EH (cell line): ENCODE measurements at places on chromosomes 12 and 14.

- no peak for DNase-seq
Measured at GRCh38 chr14:99540196-99541032, 59.2 kb downstream of the CCNK start.

- DNase-seq: peak; percentile 63
Measured at GRCh38 chr12:52166672-52167071, 25.1 kb downstream of the KRT80 start.

- peak; percentile 78 for DNase-seq
Measured at GRCh38 chr14:105489542-105490266, 1.3 kb upstream of the TEDC1 start.

- DNase-seq: peak; percentile 30
Measured at GRCh38 chr12:128783129-128783574, 40.6 kb downstream of the SLC15A4 start.

- DNase-seq: no peak
Measured at GRCh38 chr14:89870316-89870715, 84.2 kb downstream of the EFCAB11 start.

DNA sequence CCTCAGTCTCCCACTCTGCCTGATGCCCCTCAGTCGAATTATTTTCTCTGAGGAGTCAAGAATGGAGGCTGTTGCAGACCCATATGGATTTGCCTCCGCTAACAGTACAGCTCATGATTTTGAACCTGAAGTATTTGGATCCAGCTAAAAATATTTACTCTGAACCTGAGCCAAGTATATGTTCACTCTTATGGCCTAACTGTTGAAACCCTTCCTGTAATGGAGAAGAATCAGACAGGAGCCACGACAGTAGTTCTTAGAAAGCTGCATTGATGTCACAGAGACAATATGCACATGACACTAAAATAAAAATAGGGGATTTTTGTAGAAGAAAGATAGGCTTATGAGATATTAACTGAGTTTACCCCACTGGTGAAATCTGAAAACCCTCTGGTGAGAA lies 1128.3 kb upstream of the FLRT2 start:
- DNase-seq: no peak

DNA sequence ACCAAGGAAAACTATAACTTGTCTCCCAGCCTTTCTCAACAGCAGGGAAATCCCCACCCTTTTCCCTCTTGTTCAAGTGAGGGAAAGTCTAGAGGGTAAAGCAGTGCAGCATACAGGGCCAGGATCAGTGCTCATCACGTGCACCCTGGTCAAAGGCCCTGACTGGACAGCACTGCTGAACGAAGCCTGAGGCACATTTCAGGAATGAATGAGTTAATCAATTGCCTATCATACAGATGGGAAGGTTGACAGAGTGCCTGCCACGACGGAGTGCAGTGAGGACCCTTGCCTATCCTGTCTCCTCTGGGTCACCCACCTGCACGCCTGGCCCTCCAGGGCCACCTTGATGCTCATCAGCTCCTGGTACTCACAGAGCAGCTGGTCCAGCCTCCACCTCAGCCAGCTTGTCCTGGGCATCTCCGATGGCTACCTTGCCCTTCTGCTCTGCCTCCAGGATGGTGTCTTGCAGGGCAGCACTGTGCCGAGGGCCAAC lies 11.7 kb upstream of the KRT73 start:
- DNase-seq: no peak

- DNase-seq: no peak
Measured at GRCh38 chr14:93709249-93709648, 79.0 kb downstream of the PRIMA1 start.

DNA sequence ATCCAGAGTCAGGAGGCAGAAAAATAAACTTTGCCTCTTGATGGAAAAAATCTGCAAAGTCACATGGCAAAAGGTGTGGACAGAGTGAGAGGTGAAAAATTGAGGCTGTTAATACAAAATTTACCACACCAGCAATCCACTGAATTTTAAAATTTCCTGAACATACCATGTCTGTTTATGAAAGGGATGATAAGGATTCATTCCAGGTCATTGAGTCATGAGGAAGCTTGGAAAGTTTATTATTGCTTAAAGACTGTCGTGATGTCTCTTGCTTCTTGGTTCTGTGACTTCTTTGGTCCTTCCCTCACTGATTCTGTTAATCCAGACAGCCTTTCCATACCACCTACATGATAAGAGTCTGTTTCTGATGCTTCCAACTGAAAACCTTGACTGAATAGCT lies 73.2 kb downstream of the TTC6 start:
- peak; percentile 74 for DNase-seq

DNA sequence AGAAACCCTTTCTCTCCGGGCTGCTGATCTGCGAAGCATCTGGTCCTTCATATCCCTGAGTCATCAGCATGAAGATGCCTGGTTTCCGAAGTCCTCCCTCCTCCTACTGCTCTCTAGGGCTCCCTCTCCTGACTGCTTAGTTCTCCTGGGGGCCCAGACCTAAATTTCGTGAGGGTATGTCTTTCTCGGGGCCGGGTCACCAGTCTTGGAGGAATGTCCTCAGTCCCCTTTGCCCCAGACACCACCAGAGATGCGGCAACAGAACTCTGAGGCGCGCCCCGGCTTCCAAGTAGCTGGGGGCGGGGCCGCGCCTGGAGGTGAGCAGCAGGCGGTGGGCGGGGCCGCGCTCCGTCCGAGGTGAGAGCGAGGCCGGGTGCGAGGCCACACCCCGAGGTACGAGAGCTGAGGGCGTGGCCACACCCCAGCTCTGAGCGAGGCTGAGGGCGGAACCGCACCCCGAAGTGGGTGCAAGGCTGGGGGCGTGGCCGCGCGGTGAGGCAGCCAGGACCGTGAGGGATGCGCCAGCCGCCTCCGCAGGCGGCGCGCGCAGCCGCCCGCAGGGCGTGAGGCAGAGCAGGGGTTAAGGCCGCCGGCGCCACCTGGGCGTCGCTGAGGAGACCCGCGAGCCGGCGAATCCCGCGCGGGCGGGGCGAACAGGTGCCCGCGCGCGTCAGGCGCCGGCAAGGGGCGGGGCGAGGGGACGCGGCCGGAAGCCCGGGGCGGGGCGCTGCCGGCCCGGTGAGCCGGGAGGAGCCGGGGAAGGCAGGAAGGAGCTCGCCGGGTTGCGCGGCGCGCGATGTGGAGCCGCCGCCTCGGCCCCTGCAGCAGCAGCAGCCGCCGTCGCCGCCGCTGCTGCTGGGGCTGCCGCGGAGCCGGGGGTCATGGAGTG lies at the start of gene BICDL1:
Gene BICDL1 (plus strand): TSS at position 765 of the 889 bp plus-strand sequence. CDS start 633 bp downstream, outside the sequence.
- peak; percentile 52 for DNase-seq

GRCh38 chr12:6632026-6632983 lies 3.5 kb downstream of the LPAR5 start:
- DNase-seq: peak; percentile 50

DNA sequence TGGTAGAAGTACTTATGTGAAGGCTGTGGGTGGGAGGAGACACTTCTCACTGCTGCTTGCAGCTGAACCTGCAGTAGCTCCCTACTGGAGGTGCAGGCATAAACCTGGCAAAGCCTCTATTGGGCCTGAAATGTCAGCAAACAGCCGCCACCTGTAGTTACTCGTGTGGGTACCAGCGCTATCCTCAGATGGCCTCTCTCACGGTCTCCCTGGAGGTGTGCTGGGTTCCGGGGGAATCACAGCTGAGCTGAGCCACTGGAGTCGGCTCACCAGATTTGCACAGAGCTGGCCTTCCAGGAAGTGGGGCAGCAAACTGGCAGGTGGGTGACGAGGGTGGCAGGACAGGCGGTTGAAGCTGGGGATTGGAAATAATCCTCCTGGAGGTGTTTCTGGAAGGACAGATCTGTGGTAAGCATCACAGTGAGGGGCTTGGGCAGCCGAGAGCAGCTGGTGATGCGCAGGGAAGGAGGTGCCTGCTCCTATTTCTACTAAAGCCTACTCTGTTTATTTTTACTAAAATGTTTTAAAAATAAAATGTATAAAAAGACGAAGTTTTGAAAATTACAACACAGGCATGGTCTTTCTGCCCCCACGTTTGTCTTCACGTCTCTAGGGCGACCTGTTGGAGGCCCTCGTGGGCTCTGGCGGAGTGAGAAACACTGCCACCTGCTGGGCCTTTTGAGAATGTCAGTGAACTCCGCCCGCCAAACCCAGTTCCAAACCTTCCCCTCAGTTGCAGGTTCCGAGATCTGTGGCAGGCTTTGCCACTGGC lies 67.8 kb upstream of the PLEKHG3 start:
- DNase-seq: peak; percentile 66

- no peak for DNase-seq
Measured at GRCh38 chr12:27818401-27818918, 38.4 kb upstream of the MANSC4 start.

GRCh38 chr12:70652451-70652850 lies 15.2 kb upstream of the PTPRB start:
- DNase-seq: no peak

GRCh38 chr12:34107016-34107415 lies 84.7 kb downstream of the ALG10 start:
- no peak for DNase-seq

DNA sequence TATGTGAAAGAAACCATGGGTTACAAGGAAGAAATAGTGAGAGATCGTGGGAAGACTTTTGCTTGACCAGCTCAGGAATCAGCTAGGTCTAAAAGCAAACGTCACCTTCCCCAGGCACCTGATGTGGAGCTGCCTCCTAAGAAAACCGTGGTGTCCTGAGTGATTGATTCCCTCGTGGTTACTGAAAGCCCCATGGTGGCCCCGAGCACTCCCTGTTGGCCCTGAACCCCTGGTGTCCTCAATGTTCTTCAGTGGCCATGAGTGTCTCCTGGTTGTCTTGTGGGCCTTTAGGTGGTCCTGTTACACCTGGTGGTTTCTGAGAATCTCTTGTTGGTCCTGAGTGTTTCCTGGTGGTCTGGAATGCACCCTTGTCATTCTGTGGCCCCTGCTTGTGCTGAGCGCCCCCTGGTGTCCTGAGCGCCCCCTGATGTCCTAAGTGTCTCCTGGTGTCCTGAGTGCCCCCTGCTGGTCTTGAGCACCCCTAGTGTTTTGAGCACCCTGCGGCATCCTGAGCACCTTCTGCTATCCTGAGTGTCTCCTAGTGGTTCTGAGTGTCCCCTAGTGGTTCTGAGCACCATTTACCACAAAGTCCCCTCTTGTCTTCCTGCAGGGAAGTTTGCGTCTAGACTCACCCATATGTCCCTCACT lies 518.7 kb downstream of the TMEM121 start:
- peak; percentile 0 for DNase-seq

DNA sequence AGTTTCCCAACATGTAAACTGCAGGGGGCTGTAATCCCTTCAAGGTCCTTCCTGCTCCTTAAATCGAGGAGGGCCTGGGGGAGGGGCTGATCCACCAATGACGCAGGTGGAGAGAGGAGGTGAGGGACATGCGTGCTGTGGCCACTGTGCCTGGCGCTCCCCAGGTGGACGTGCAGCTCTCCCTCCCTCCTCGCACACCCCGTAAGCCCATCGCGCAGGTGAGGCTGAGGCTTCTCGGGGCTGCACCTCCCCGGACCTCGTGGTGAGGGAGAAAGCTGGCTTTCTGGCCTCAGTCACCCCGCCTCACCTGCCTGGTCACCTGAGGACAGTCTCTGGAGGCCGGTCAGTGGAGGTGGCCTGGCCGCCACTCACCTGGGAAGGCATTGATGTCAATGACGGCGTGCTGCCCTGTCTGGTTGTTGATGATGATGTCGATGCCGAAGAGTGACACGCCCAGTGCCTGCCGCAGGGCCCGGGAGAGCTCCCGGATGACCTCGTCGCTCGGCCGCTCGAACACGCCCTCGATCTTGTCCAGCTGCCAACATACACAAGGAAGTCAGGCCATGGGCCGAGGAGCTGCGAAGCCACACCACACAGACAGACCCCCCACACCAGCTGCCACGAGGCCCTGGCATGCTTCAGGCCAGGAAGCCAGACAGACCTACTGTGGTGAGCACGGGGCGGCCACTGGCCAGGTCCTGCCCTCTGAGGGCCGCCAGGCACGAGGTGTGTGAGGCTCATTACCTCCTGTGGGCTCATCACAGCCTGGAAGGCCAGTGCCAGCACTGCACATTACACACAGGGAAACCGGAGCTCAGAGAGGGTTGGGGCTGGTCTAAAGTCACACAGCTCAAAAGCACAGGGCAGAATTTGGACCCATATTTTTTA lies 23.3 kb downstream of the CHGA start:
- peak; percentile 71 for DNase-seq

GRCh38 chr12:6195665-6196535 lies 4.3 kb upstream of the CD9 start:
- DNase-seq: peak; percentile 88

- DNase-seq: peak; percentile 83
Measured at GRCh38 chr12:2891240-2892053, 756 bp downstream of the TULP3 start.

- peak; percentile 9 for DNase-seq
Measured at GRCh38 chr14:100715803-100716202, 10.9 kb upstream of the DLK1 start.

- DNase-seq: no peak
Measured at GRCh38 chr12:2481346-2481745, 313.4 kb upstream of the FKBP4 start.

- peak; percentile 91 for DNase-seq
Measured at GRCh38 chr12:6825398-6826124, 2.6 kb upstream of the P3H3 start.

- peak; percentile 97 for DNase-seq
Measured at GRCh38 chr14:54147282-54147681, 190.7 kb upstream of the BMP4 start.
